ENCODE measurements at places on chromosomes 2 and 18.

GRCh38 chr18:3424280-3424890 lies 25.6 kb upstream of the TGIF1 start:
- no peak for DNase-seq

GRCh38 chr2:45777996-45778719 lies 126.7 kb downstream of the PRKCE start:
- no peak for DNase-seq

DNA sequence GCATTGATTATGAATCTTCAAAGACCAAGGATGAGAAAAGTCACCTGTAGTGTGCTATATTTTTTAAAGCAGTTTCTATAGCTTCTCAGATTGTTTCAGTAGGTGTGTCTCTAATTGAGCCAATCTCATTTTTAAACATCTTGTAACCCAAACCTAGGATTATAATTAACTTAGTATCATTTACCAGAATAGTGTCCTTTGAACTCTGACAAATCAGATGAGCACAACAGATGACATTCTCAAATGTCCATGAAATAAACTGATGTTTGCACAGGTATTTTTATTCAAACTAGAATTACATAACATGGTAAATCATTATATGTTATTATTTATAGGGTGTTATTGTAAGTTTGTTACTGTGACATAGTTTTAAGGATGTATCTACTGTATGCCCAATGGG lies 126.1 kb upstream of the MAP3K20 start:
- no peak for DNase-seq

GRCh38 chr2:10884574-10884975 lies 27.2 kb upstream of the KCNF1 start:
- no peak for DNase-seq

DNA sequence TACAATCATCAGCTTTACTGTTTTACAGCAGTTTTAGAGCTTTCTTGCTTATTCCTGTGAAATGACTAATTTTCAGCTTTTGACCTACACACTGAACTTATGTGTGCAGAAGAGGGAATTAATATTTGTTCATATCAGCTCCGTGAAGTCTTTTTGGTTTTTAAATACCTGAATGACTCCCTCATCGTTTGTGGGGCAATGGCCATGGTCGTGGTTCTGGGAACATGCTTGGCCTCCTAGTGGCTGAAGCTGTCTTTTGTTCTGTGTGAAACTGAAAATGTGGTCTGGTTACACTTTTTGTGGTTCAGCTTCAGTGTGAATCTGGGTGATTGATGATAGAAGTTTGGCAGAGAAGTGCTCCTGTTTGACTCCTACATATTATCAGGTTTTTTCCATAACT lies 408.1 kb downstream of the THSD7B start:
- no peak for DNase-seq

DNA sequence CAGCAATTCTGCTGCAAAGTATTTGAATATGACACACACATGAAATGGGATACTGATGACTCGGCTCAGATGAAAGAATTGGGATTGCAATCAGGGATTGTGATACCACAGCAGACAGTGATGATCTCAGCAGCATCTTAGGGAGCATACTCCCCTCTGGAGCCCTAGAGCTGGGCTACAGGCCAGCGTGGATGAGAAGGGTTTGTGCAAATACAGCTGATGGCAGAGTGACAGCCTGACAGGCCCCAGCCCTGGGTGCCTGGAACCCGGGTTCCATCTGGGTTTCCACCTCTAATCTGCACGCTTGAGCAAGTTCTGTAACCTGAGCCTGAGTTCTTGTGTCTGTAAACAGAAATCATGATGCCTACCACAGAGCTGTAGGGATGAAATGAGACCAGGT lies 418.0 kb downstream of the LRATD1 start:
- DNase-seq = no peak

- DNase-seq = no peak
Observed at GRCh38 chr2:64586883-64587481, 62.9 kb downstream of the AFTPH start.

GRCh38 chr2:47521666-47522285 lies 118.8 kb downstream of the MSH2 start:
- DNase-seq = no peak

- no peak for DNase-seq
Observed at GRCh38 chr2:217886720-217887309, 116.0 kb downstream of the TNS1 start.

DNA sequence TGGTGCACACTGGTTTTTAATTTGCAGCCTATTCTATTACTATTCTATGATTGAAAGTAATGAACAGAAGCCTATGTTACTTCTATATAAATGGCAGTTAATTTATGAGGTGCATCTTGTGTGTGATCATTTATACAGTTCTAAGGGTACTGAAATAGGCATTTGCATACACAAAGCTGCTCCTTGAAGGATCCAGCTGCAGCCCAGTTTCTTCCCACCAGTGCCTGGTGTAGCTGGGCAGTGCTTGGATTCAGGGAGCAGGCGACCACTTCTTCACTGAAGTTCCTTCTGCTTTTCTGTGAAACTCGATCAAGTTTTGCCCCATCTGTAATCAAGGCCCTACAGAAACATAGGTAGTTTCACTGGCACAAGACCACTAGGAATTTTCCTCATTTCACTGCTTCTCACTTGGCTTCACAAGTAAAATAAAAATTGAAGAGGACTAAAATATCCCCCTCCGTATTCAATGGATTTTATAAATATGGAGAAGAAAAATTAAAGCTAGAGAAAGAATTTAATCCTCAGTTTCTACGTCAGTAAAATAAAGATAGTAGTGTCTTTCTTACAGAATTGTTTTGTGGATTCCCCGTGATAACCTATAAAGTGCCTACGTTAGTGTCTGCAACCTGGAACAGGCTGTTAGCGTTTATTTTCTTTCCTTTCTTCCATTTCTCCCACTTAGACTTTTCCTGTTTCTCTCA lies 1.7 kb upstream of the LPIN2 start:
- no peak for DNase-seq
